ENCODE measurements at places on chromosomes 2 and 18. TPM values are rescaled to one million over a fixed set of nuclear protein-coding genes. Genes with fewer than 3 reads are reported as not detected.

- DNase-seq, result no peak
Observed at GRCh38 chr2:199784512-199784911, 66.5 kb downstream of the FTCDNL1 start.

DNA sequence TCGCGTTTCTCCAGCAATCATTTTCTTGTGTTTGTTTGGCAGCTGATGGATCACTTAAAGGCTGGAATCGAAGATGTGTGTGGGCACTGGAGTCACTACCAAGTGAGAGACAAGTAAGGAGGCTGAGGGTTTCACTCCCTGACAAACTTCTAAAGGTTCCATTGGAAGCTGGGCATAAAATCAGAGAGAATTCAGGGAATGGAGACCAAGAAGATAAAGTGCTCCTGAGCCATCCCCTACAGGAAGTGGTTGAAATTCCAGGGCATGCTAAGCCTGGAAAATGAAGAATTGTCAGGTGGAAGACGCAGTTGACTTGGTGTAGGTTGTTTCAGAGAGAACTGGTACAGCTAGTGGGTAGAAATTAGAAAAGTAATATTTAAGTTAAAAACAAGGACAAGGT, 39.1 kb downstream of the SLC9A4 start:
- DNase-seq, result no peak

GRCh38 chr2:174971868-174972781, 33.1 kb downstream of the CHN1 start:
- DNase-seq, result no peak

GRCh38 chr2:196238836-196239380, 67.5 kb upstream of the STK17B start:
- DNase-seq, result no peak

CRYBA2 gene
- not detected for total RNA-seq

PCARE gene
- 0.51 TPM for total RNA-seq

PJVK gene
- total RNA-seq, result 0.70 TPM

PDE11A gene
- 4.4 TPM for total RNA-seq

- DNase-seq, result no peak
Observed at GRCh38 chr2:188571543-188572303, 280.0 kb downstream of the GULP1 start.

DNA sequence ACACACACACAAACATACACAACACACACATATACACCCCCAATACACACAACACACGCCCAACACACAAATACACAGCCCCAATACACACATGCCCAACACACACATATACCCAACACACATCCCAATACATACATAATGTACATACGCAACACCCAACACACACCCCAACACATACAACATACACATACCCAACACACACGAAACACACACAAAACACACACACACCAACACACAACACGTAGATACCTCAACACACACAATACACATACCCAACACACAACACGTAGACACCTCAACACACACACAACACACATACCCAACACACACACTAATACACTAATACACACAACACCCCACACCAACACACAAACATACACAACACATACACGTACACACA, 8.9 kb upstream of the STK25 start:
- no peak for DNase-seq

DNA sequence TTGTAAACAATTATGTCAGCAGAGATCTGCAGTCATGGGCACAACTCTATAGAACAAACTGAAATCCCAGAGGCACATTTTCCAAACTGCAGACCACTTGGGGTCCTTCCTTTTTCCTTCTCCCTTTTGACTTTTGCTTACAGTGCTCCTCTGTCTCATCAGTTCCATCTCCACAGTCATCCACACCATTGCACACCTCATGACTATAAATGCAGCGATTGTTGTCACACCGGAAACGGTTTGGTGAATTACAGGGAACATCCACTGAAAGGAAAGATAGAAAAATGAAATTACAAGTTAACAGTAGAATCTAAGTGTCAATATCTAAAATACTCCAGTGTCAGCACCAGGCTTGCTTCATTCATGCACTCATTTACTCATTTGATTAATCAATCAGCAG, 96.4 kb downstream of the DHRS9 start:
- DNase-seq, result no peak

ALPP gene
- not detected for total RNA-seq

- no peak for DNase-seq
Observed at GRCh38 chr2:23524261-23524706, 139.3 kb downstream of the KLHL29 start.

ARMC9 gene
- total RNA-seq, result 1.7 TPM

DNA sequence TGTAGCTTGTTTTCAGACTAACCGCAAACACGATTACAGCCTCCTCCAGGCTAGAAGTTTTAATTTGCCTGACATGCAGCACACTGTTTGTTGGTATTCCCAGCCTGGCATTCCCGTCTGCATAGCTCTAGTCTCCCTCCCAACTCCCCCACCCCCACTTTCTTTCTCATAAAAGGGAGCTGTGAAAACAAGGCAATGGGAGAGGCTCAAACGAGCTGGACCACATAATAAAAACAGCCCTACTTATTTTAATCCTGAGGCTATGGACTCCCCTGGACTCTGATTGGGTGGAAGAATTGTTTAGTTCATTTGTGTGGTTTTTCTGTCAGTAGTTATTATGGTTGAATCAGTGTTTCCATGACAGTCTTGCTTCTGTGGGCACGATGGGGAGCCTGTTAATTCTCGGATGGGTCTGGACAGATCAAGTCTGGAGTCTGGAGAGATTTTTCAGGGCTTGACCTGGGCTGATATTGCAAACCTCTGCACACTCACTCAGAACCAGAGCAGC, 1.2 kb downstream of the STON1 start:
- DNase-seq, result no peak

ZNF804A gene
- total RNA-seq, result 0.05 TPM

DNA sequence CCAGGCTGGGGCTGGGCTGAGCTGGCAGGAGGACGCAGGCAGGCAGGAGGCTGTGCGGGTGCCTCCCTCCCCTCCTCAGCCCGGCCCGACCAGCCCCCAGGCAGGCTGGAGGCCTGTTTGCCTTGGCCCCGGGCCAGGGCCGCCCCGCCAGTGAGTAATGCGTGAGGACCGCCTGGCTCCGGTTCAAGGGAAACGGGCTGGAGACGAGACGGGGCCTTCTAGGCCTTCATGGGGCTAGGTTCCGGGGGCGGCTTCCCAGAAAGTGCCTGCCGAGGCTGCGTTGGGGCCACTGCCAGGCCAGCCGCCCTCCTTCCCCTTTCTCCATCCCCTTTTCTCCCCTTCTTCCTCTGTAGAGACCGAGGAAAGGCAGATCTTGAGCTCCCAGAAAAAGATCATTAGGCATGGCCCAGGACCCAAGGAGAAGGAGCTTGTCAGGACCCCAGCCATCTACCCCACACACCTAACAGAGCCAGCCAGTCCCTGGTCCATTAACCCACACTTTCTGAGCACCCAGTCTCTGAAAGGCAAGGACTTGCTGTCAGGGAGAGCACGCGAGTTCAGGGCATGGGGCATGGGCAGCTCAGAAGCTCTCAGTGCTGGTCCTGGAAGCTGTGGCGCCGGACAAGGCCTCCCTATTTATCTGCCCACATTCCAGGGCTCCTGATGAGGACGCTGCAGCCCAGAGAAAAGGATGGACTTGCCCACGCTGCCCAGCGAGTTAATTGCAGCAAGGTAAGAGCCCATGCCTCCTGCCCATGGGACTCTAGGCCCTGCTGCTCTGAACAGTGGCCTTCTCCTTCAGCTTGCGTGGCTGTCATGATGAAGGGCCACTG, 48.5 kb downstream of the SMAD7 start:
- peak; percentile 93 for DNase-seq

- no peak for DNase-seq
Observed at GRCh38 chr2:41709702-41710599, 337.9 kb upstream of the PKDCC start.

DNA sequence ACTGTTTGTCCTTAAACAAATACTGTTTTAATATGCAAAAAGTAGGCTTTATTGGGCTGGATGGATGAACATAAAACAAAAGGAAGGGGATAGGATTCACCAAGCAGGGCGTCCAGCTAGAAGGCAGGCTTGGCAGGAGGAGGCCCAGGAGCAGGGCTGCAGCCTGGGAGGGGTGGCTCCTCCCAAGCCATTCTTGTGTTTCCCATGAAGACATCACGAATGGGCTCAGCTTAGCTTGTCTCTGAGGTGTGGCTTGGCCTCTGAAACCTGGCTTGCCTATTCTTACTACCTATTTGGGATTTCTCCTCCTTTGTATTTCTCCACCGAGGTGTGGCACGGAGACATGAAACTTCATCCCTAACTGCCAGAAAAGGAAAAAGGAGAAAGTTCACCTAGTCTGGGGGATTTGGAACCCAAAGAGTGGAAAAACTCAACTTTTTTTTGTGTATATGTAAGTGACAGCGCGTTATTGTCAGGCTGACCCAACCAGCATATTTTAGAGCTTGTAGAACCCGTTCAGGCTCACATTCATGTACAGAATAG, 481.9 kb upstream of the SPRED2 start:
- DNase-seq, result no peak

DNA sequence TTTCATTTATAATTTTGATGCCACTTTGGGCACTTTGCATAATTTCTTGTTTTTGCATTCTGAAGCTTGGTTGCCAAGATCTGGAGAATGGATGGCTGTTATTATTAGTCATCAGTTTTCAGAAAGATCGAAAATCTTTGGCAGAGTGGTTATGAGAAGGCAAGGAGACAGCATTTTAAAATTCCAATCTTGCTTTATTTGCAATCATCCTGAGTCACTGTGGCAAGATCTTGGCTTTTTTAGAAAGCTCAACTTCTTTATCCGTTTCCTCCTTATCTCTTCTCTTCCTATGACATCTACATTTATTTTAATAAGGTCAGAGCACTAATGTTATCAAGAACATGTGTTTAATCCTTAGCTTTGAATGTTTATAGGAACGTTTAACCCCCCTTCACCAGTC, 31.1 kb upstream of the EIF2AK3 start:
- DNase-seq, result no peak

TTC31 gene
- 12.2 TPM for total RNA-seq

DSG4 gene
- not detected for total RNA-seq

DNA sequence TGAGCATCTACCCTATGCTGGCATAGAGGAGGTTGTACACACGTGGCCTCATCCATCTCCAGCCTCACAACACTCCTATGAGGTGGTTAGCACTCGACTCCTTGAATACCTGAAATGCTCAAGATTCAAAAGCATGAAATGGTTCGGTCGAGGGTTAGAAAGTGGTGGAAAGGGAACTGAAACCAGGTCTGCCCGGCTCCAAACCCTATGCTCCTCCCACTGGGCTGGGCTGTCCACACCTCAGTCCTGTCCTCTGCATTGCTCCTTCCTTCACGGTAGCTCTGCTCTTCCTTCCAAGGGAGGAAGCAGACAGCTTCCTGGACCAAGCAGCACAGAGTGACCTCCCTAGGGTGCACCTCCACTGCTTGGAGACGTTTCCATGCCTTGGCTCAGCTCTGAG, 565.2 kb upstream of the ID2 start:
- DNase-seq, result no peak

OTOS gene
- total RNA-seq, result not detected

SPP2 gene
- total RNA-seq, result not detected

DNA sequence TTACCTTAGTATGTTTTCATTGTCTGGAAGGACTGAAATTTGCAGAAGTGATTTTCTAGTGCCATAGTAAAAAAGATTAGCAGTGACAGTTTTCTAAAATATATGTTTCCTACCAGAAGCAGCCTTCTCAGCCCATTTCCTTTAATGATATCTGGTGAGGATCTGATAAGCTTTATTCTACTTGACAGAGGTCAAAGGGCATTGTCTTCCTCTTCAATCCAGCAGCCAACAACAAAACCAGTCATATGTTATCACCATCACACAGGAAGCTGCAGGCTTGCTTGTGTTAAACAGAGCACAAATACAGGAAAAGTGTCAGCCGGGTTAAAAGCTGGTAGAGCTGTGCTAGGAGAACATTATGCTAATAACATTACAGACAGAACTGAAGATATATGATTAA, 35.6 kb upstream of the ZSWIM2 start:
- DNase-seq, result no peak

SOS1 gene
- total RNA-seq, result 23.8 TPM

GRCh38 chr2:170974304-170974993, 45.4 kb downstream of the GORASP2 start:
- no peak for DNase-seq

DNA sequence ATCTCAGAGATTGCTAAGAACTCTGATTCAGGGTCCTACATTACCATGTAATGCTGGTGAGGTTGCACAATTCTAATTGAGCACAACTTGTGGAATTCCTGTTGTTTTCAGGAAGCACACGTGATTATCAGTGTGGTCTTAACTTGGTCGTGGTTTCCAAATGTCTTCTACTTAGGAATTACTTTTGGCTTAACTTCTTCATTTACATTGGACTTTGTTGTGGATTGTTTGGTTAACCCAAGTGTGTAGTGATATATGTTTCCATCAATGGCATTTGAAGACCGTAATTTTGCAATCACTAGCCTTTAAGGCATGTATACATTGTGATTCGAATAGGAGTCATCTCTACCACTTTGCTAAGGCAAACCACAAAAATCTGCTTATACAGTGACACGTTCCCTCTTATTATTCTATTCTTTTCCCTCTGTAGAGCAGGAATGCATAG, 373.3 kb downstream of the IRS1 start:
- no peak for DNase-seq

DNA sequence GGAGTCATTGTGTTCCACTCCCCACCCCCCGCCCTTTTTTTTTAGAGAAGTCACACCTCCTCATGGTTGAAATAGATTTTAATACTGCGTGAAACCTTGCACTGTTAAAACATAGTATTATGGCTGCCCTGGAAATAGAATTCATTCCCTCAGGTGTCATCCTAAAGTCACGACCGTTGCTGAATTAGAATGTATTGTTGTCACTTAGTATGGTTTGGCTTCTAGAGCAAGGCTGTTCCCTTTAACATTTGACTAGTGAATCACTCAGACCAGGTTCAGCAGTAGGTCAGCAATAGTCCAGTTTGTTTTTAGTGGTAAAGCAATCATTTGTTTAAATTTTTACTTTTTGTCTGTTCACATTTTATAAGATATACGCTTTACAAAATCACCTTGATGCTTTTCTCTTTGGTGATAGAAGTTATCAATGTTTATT, 1.2 kb downstream of the BABAM2 start:
- no peak for DNase-seq

DNA sequence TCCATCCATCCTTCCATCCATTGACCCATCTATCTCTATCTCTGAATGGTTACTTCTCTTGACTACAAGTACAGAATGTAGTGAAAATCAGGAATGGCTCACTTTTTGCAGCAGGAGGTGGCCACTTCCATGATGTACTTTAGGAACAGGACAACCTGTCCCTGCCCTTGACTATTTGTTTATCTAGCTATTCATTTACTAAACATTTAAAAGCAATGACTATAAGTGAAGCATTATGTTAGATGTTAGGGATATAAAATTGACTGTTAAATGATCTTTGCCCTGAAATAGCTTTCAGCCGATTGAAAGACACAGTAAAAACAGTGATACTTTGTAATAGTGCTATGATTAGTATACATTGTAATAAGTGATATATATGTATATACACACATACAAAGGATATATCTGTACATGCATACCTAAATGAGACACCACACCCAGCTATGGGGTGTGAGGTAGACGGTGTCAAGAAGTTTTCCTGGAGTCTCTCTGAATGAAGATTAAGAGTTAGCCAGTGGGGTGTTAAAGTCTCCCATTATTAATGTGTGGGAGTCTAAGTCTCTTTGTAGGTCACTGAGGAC, 68.5 kb downstream of the C18orf54 start:
- DNase-seq, result no peak

ZNF397 gene
- total RNA-seq, result 15.5 TPM

PLEKHM3 gene
- total RNA-seq, result 13.6 TPM

GRCh38 chr2:97664636-97664970, 759 bp upstream of the ACTR1B start:
- DNase-seq, result no peak

All from Right ventricle myocardium inferior (tissue), 1 donor.